ENCODE measurements at places on chromosomes 12 and 14. TPM values are rescaled to one million over a fixed set of nuclear protein-coding genes. Genes with fewer than 3 reads are reported as not detected.

The ADSS1 gene
- total RNA-seq: 226 TPM

The LHX5 gene
- not detected for total RNA-seq

The OR6C65 gene
- not detected for total RNA-seq

The SOX5 gene
- 4.0 TPM for total RNA-seq

The BDKRB1 gene
- not detected for total RNA-seq

The KRT2 gene
- not detected for total RNA-seq

The CBX5 gene
- 48.0 TPM for total RNA-seq

The NOS1 gene
- total RNA-seq: 0.15 TPM

The PIWIL1 gene
- total RNA-seq: not detected

The IRAK3 gene
- 5.3 TPM for total RNA-seq

The SFSWAP gene
- 20.6 TPM for total RNA-seq

The MYO1H gene
- 0.52 TPM for total RNA-seq

The APOF gene
- not detected for total RNA-seq

The GPR137C gene
- total RNA-seq: 0.47 TPM

The CACNA1C gene
- total RNA-seq: 201 TPM

The BEGAIN gene
- total RNA-seq: 0.79 TPM

All from left ventricle myocardium superior (tissue), 1 donor.